Heart right ventricle (tissue), 16 donors: ENCODE measurements at places on chromosomes 3 and 15. TPM values are rescaled to one million over a fixed set of nuclear protein-coding genes. Genes with fewer than 3 reads are reported as not detected.
A peak's percentile ranks its signal among the peaks of the same experiment; 100 is the strongest.

DNA sequence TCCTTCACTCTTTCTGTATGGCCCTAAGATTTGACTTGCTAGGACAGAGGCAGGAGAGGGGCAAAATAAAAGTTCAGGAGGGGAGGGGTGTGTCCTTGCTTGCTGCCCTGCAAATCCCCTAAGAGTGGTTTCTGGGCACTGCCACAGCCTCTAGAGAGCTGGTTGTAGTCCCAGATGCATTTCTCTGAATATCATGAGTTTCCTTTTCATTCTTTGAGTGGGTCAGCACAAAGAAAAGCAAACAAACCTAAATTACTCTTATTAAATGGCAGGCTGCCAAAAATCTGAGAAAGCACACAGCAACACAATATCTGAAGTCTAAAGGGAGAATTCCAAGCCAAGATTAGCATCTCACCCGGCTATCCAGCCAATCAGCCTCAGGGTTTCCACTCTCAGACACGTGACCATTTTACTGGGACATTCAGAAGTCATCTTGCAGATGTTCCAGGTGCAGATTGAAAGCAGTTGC, 919.3 kb downstream of the TUSC7 start:
- no peaks in the 10 kb centered on the region for H3K36me3 ChIP-seq
- DNase-seq = peak; percentile 19
- H3K27me3 ChIP-seq = no peaks in the 10 kb centered on the region
- H3K27ac ChIP-seq = no peak overlapping the region
- H3K4me1 ChIP-seq = peaks cover 6% of the 10 kb centered on the region

The RLBP1 gene
- total RNA-seq = not detected

The MAP6D1 gene
- 0.94 TPM for total RNA-seq

- no peaks in the 10 kb centered on the region for H3K36me3 ChIP-seq
- no peak for DNase-seq
- no peak overlapping the region for H3K27ac ChIP-seq
- no peaks in the 10 kb centered on the region for H3K27me3 ChIP-seq
- no peak overlapping the region for H3K4me3 ChIP-seq
Measured at GRCh38 chr15:44782516-44782915, 46.2 kb downstream of the TRIM69 start.

DNA sequence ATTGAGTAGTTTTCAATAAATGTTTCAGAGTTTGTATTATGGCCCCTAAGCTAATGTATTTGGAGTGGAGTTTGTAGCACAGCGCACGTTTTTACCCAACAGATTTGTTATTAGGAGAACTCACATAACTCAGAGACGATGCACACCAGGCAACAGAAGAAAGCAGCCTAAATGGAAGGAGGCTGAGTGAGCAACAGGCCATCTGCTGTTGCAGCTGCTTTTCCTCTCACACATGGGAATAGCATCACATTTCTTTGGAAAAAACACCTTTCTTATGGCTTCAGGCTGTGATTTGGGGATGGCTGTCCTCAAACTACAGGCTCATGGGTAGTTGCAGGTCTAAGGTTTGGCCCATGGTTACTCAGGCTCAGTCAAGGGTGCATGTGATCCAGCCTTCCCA, 469.3 kb upstream of the MCTP2 start:
- no peaks in the 10 kb centered on the region for H3K27me3 ChIP-seq
- no peak for DNase-seq
- H3K4me3 ChIP-seq = no peak overlapping the region
- no peaks in the 10 kb centered on the region for H3K4me1 ChIP-seq

The CYP1A2 gene
- not detected for total RNA-seq
